ENCODE measurements at places on chromosomes 16 and 17. TPM values are rescaled to one million over a fixed set of nuclear protein-coding genes. Genes with fewer than 3 reads are reported as not detected.

DNA sequence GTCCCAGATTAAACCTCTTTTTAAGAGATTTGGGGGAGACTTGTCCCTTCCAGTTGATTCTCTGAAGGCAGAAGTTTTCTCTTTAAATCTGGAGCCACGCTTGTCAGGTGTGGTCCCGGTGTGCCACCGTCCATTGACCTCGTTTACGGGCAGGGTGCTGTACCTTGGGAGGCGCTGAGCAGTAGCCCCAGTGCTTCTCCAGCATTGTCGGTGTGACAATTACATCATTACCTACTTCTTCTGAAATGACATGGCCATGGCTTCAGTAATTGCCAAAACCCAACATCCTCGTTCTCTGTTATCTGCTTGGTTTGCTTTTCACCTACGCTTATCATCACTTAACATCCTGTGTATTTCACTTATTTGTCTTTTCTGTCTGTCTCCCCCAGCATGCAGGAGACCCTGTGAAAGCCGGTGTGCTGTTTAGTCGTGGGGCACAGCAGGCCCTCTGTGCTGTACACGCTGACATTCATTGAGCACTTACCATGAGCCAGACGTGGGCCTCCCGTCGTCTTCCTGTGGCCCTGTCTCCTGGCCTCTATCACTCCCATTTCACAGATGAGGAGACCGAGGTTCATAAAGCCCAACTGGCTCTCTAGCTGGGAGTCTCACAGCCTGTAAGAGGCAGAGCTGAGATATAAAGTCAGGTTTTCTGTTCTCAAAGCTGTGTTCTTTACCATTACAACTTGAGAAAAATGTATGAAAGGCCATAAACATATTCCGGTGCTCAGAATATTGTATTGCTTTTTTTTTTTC lies 143.9 kb downstream of the CMIP start:
- no peak for DNase-seq

GRCh38 chr16:391885-392335 lies 5.1 kb upstream of the NME4 start:
- DNase-seq: no peak

GRCh38 chr17:57337390-57337789 lies 81.1 kb downstream of the MSI2 start:
- no peak for DNase-seq

DNA sequence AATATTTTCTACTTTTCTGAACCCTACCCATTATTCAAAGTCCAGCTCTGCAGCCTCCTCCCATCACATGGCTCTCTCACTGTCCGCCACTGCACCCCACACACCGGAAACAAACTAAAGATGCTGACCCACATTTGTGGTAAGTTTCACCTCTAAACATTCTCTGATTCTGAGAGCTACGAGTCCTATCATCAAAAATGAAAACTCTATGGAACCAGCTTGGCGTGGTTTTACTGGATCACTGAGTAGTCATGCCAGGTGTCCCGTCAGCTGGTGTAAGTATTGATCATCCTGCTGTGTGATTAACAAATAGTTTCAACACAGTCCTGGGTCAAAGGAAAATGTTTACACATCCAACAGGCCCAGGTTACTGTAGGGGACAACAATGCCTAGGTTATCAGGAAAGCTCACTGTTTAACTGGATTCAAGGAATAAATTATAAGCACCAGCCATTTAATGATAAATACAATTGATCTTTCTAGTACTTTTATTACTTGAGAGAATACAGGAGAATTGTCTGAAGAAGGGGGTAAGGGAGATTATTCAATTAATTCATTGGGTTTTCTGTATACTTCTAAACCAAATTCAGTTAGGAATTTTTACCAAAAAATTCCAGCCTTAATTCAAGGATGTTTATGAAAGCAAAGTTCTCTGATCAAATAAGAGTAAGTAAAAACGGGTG lies 33.9 kb downstream of the CYTH1 start:
- DNase-seq: no peak

The PLXDC1 gene
- 14.0 TPM for polyA plus RNA-seq

The KRTAP2-3 gene
- not detected for polyA plus RNA-seq

The CCL1 gene
- polyA plus RNA-seq: not detected

DNA sequence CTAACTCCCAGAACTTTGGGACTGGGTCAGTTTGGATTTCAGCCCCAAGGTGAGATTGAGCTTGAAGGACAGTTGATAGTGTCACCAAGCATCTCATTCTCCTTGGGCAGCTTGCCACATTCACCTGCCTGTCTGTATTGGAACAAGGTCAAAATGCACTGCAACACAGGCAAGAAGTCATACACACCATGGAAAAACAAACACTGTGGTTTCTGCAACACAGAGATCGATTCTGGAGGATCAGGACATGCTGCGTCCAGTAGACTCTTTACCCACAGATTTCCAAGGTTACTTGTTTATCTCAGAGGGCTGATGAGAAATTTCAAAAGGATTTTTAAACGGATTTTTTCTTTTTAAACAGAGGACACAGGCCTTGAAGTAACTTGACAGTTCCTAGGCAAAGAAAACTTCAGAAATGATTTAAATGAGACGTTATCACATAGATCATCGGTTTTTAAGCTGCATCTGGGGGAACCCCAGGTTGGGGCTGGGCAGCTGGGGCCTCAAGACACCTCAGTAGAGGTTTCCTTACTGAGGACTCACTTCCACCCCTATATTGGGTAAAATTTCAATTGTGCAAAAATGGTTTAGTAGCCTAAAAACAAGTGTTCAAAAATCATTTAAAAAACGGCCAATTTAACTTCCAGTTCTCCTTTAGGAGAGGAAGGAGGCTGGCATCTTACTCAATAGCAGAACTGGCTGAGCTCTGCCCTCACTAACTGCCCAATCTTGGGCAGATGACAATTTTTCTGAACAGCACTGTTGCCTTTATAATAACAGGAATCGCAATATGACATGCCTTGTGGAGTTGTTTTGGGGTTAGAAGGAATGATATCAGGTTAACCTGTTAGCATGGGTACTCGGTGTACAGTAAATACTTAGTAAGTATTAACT lies 299.3 kb downstream of the XYLT1 start:
- DNase-seq: no peak

The MIS12 gene
- 25.2 TPM for polyA plus RNA-seq

The ALDOC gene
- 2.3 TPM for polyA plus RNA-seq

- DNase-seq: no peak
Observed at GRCh38 chr16:65728652-65729051, 606.8 kb upstream of the CDH11 start.

The CCL17 gene
- not detected for polyA plus RNA-seq

The SLFN5 gene
- 10.0 TPM for polyA plus RNA-seq

DNA sequence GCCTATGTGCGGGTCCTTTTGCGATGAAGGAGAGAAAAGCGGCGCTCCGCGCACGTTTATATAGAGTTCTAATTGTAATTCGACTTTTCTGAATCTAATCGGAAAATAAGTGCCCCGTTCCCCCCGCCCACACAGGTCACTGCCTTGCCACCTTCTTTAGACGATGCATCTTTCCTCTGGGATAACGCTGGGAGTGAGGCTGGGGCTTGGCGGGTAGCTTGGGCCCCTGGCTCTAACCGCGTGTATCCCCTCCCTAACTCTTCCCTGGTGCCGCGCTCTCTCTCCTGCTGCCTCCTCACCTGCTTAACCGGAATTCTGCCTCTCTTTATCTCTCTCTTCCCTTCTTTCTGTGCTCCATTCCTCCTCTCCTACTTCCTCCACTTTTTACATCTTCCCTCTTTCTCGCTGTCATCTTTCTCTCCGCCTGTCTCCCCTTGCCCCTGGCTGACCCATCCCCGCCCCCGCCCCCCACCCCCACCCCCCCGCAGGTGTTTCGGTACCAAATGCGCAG lies 2.6 kb downstream of the LHX1 start:
- DNase-seq: no peak

The PSMB3 gene
- polyA plus RNA-seq: 83.2 TPM

The SLC47A1 gene
- polyA plus RNA-seq: 1.5 TPM

The VASN gene
- 10.0 TPM for polyA plus RNA-seq

- DNase-seq: no peak
Observed at GRCh38 chr17:2871205-2871604, 75.0 kb downstream of the RAP1GAP2 start.

DNA sequence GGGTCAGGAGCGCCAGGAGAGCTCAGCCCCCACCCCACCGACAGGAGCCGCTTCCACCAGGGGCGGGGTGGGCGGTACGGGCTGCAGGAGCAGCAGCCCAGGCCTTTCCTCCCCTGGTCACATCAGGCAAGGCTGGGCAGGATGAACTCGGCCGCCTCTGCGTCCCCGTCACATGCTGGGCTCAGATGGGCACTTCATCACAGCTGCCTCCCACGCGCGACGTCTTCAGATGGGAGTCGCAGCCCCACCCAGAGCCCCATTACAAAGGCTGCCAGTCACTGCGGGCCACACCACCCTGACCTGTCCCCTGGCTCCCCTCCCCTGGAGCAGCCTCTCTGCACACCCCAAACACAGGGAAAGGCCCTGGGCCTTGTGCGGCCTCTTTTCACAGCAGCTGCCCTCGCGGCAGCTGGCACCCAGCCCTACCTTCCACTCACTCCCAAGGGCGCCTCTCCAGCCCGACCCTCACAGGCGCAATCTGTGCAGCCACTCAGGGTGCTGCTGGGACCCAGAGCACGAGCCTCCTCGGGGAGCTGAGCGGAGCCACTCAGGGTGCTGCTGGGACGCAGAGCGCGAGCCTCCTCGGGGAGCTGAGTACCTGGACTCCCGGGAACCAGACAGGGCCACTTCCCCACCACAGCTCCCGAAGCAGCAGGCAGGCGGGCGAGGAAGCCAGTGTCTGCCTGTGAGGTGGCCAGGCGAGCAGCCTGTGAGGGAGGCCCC lies 4.7 kb downstream of the ZNF598 start:
- DNase-seq: no peak

The KRTAP9-2 gene
- polyA plus RNA-seq: not detected

DNA sequence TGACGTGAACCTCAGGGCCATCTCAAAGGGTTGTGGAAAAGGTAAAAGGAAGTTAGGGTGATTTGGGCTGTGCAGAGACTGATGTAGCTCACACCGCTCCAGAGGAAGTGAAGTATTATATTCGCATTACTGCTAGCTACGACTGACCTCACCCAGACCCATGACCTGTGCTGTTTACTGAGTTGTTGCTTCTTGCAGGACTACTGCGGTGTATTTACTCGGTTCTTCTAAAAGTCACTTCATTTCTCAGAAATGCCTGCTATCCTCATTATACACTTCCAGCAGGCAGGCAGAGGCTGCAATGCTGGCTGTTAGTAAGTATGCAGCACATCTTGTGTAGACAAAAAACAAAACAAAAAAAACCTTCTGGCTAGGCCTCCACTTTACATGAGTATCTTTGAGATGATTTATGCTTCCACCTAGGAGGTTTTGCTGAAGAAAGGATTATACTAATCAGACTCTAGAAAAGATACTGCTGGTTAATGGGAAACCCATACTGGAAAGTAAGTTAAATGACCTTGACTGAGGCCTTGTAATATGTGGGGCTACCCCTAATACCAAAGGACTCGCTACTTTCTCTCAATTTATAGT lies 76.0 kb downstream of the CREBBP start:
- DNase-seq: no peak

DNA sequence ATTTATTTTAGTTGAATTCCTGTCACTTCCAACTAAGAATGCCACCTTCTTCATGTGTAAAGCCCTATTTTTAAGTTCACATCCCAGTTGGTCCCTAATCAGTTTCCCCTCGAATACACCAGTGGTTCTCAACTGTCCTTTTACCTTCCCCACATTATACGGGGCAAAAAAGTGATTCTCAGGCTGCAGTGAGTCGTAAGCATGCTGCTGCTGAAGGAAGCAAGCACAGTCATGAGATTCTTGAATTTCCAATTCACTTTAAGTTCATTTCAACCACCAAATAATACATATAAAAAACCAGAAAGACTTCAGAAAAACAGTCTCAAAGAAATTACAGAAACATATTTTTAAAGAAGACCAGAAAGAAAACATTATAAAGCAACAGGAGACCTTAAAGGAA lies 47.9 kb downstream of the UBE2G1 start:
- DNase-seq: no peak

- DNase-seq: peak; percentile 88
Observed at GRCh38 chr17:40317345-40317873, 8.4 kb downstream of the RARA start.

Data from muscle of back (tissue), 13 donors.